ENCODE measurements at places on chromosomes 2 and 18. TPM values are rescaled to one million over a fixed set of nuclear protein-coding genes. Genes with fewer than 3 reads are reported as not detected.

INPP5D gene
- 2.2 TPM for total RNA-seq

NYAP2 gene
- 0.32 TPM for total RNA-seq

CDC42EP3 gene
- 32.9 TPM for total RNA-seq

SLC5A7 gene
- 0.27 TPM for total RNA-seq

DNA sequence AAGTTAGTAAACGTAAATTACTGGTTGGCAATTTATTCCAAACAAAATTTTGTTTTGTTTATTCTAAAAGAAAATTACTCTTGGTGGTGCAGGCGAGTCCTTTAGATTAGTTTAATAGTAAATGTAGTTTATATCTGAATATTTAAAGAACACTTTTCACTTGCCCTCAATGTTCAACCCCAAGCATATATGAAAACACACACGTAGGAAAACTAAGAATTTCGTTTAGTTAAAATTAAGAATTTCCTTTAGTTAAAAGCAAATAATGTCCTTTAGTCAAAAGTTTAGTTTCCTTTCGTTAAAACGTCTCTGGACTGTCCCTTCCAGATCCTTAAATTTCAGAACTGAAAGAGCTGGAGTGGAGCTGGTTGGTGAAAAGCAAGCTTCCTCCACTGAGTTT lies 19.1 kb upstream of the CYTIP start:
- DNase-seq, result no peak

- DNase-seq, result no peak
Observed at GRCh38 chr2:136242687-136243277, 124.8 kb upstream of the CXCR4 start.

DNA sequence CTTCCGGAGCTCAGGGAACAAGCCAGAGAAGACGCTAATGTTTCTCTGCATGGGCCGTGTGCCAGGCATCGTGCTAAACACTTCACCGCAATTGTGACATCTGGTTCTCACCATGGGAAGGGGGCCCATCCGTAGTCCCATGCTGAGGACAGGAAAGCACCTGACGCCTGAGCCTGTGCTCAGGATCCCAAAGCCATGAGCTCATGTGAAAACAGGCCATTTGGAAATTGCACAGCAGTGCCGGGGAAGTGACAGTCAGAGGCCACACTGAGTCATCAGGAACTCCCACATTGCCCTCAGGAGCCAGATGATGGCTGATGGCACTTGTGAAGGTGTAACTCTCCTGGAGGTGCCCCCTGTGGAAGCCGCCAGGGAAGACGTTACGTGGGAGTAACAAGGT lies 141.0 kb downstream of the INHBB start:
- peak; percentile 8 for DNase-seq

DNA sequence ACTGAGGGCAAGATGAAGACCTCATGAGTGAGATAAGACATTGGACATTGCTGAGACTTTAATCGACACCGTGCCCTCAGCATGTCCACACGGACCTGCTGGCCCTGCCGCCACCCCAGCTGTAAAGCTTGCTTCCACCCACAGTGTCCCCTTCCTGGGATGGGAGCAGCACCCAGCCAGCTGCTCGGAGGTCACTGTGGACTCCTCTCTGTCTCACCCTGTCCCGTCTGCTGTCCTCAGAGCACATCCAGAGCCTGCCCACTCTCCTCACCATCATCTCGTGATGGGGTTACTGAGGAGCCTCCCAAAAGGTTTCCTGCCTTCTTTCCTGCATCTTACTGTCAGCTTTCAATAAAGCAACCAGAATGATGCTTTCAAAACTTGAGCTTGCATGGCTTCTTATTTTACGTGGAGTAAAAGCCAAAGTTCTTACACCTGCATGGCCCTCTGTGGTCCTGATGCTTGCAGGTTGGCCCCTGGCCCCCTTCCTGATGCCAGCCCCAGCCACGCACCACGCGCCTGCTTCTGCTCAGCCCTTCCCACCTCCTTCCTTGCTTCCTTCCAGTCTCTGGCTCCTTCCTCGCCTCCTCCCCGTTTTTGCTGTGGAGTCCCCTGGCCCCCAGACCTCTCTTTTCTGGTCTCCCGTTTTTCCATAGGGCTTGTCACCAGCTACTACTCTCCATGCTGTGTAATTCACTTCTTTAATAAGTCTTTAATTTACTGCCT lies 67.0 kb downstream of the DGKD start:
- no peak for DNase-seq

DNA sequence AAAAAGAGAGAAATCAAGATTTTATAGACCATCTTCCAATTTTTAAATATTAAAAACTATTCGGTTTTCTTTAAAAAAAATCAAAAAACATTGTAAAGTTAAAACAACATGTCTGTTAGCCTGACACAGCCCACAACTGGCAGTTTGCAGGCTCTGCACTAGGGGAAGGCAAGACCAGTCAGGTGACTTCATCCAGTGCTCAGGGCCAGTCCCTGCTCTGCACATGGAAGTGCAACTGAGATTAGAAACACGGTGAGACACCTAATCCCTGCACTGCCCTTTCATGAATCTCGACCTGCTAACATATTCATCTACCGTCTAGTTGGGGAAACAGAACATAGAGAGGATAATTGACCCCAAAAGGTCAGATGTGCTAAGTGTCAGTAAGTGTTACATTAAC lies 135.2 kb downstream of the BARD1 start:
- no peak for DNase-seq

DNA sequence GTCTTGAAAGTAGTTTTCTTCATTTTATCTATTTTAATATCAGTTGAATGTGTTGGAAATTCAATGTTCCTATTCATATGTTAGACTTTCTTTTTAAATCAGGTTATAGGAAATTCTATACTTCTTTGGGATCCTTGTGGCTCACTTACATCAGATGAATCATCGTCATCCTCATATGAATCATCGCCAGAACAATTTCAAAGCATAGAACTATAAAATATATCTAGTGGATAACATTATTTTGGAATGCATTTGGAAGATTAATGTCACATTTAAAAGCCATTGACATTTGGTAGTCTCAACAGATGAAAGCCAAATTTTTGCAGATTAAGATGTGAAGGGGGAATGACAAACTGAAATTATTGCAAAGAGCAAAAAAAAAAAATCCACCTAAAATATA lies 94.1 kb downstream of the FAM161A start:
- DNase-seq, result no peak

- no peak for DNase-seq
Observed at GRCh38 chr2:11090187-11090586, 65.1 kb upstream of the SLC66A3 start.

GRCh38 chr2:20551945-20552328 lies 99.0 kb downstream of the HS1BP3 start:
- no peak for DNase-seq

DNA sequence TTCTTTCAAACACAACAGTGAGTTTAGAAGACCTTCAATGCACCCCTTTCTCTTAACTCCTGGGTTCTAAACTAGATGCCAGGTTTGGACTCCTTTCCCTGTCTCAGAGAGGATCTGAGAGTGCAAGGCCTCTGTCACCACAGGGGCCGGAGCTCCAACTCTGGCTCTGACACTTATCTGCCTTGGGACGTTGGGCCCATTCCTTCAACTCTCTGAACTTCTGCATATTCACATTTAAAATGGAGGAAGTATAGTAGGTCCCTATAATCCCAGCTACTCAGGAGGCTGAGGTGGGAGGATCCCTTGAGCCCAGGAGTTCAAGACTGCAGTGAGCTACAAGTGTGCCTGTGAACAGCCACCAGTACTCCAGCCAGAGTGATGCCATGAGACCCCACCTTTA lies 44.1 kb upstream of the ZFP36L2 start:
- DNase-seq, result no peak

DNA sequence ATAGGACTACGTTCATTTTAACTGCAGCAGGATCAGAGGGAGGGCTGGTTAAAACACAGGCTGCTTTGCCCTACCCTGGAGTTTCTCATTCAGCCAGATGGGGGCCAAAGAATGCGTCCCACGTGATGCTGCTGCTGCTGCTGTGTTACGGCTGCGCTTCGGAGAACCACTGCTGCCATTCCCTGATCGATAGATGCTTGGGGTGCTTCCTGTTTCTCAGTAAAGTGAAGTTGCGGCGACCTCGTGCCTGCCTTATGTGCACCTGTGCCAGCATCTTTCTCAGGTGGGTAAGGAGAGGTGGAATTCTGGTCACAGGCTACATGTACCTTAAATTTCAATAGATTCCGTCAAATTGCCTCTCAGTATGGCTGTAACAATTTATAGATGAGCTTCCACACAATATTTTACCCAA lies 24.7 kb upstream of the TOGARAM2 start:
- DNase-seq, result peak; percentile 70

GRCh38 chr2:10541775-10542432 lies 93.8 kb upstream of the ODC1 start:
- no peak for DNase-seq

Data from glutamatergic neuron (in vitro differentiated cells).